ENCODE measurements at places on chromosomes 3 and 15.

DNA sequence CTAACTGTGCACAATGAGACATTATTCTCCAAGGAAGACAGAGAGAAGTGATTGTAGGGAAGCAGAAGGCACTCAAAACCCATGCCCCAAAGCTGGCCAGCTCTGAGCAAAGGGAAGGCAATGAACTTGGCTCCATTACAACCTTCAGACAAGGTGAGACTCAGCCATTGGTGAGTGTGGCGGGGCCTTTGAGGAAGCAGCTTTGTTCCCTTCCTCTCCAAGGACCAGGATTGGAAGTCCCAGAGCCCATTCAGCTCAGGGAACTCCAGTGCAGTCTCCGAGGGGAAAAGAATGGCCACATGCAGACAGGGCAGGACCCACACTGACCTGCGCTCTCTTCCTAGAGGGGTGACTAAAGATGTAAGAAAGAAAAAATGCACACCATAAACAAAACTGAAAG, 23.1 kb downstream of the HEG1 start:
- no peak for DNase-seq

DNA sequence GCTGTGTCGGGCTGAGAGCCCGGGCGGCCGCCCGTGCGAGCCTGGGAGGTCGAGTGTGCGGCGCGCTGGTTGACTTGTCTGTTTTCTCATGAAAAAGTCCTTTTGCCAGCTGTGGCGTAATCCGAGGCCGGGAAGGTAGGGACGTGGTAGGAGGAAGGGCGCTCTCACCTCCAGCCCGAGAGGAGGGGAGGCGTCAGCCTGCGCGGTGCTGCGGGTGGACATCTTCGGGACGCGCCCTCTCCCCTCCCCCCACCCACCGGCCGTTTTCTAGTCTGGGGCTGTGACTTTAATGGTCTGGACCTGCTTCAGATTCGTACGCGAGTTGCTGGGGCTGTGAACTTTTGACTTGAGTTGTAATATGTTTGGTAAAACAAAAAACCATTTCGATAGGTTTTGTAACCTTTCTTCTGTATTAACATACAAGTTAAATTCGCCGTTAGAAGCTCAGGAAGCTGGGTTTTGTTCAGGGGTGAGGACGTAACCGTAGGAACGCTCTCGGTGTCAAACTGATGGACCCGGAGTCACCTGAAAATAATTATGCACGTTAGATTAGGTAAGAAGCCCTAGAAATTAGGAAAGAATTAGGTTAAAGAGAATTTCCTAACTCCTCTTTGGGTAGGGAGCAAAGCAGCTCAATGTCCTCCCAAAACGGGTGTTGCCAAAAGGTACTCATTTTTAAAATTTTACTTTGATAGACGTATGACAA, 762 bp downstream of the NCK1 start:
- peak; percentile 47 for DNase-seq

- no peak for DNase-seq
Measured at GRCh38 chr15:33701304-33701696, 267.0 kb upstream of the CHRM5 start.

DNA sequence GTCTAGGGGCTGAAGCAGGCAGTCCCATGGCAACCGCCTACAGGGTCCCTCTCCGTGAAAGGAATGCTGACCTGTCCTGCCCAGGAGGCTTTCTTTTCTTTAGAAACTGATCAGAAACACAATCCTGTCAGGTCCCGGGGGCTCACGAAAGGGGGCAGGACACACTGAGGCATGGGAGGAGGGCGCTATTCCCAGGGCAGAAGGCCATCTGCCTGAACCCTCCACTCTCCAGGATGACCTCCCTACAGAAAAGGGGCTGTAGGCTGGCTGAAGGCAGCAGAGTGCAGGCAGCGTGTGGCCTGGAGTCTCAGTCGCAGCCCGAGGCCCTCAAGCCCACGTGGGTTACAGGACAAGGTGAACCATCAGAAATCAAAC, 18.4 kb upstream of the LRRK1 start:
- DNase-seq: no peak

DNA sequence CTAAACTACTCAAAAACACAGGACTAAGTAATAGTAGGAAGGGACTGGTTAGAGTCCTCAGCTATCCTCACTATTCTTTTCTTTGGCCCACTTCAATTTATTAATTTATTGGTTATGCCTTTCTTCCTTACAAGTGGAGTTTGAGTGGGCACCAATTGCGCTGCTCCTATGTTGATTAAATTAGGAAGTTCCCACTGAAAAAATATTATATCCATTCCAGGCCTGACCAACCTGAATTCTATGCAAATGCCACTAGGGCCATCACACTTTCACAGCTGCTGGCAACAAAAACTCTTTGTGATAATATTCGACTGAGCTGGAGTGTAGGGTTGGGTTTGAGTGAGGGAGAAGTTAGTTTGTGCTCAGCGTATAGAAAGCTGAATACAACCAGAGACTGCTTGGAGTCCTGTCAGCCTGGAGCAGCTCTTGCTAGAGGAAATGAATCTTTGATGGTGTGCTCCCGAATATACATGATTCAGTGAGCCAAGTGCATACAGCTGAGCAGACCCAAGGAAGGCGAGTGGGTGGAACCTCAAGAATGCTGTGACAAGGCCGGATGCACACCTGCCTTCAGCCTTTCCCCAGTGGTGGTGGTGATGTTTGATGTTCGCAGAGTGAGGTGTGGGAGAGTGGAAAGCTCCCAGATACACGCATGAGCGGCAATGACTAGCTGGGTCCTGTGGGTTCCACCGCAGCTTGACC, 1.5 kb downstream of the ARHGEF3 start:
- peak; percentile 79 for DNase-seq

- no peak for DNase-seq
Measured at GRCh38 chr3:195097331-195098255, 173.4 kb downstream of the XXYLT1 start.

DNA sequence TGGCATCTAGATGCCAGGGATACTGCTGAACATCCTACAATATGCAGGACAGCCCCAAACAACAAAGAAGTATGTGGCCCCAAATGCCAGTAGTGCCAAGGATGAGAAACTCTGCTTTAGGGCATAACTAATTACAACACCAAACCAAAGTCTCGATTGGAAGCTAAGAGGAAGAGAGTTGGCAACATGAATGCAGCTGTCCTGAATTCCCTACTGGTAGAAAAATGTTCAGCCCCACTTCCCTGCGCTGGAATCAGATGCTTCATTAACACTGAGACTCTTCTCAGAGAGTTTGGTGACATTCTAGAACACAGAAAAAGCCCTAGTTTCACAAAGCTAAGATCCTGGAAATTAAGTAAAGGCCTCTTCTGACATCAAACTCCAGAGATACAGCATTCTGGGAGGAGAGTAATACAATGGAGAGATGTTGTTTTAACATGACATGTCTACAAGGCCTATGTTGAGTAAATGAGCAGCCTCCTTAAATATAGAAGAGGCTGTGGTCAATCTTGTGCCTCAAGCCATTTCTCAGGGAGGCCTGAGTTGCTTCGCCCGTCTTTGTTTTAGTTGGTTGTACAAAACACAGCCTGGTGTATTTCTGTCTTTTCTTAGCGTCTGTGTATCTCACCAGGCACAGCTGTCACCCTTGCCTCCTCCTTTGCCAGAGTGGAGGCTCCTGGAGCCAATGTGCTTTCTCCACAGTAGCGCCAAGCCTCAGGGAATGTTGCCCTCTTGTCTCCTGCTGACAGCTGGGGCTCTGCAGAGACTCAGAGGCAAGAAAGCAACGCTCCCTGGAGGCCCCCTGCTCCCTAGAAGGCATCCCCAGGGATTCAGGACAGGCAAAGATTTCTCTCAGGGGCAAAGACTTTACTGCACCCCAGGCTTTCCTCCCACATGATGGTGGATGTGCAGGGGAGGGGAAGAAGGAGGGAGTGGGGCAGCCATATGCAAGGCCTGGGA, 25.1 kb upstream of the CTNNB1 start:
- DNase-seq: no peak

DNA sequence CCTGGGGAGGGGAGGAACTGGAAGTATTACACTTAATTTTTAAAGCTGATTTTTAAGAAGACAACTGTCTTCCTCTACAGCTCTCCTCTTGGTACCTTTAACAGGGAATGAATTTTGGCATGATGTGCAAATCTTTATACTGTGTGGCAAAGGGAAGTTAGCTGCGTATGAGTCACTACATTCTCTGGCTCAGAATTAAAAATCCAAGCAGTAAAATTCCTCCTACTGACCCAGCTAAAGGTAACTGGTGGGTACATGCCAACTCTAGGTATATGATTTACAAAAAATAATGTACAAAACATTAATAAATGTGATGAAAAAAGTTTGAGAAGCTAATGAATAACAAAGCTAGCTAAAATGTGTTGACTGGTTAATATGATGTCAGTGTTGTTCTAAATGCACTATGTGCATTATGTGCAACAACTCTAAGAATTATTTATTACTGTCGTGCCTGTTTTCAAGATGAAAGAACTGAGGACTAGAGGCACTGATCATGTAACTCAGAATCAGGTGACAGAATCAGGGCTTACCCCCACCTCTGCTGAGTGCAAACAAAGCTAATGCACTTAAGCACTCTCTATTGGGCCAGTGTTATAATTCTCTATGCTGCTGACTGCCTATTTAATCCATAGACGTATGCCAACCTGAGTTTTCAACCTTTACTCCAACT, 194.7 kb upstream of the CADPS start:
- DNase-seq: no peak

- no peak for DNase-seq
Measured at GRCh38 chr3:97656638-97657037, 107.9 kb upstream of the ARL6 start.

DNA sequence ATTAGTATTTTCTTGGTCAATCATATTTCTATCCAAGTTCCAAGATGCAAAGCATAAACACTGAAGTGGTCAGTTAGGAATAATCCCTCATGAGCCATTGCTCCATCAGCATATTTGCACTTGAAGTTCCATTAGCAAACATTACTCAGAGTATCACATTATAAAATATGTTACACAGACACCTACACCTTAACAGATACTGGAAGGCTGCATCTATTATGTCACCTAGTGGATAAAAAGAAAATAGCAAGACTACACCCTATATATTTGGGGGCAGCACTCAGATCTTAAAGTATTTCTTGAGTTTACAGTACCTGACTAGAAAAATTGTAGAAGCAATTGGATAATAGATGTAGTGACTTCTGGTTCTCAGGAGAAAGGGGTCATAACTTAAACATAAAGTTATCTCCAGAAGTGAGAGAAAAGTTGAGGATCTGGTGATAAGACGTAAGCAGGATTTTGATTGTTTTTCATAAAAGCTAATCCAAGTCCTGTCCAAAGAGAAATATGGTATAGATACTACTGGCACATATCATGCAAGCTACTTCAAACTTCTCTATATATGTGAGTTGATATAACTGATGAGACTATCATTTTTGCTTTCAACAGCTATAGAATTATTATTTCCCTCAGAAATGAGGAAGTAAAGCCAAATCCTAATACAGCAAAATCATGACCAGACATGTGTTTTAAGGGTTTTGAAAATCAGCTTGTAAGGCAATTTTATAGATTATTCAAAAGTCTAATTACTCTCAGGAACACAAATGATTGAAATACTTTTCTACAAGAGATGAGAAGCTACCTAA, 422.2 kb downstream of the GBE1 start:
- no peak for DNase-seq

- DNase-seq: no peak
Measured at GRCh38 chr3:85574006-85574705, 615.4 kb downstream of the CADM2 start.

DNA sequence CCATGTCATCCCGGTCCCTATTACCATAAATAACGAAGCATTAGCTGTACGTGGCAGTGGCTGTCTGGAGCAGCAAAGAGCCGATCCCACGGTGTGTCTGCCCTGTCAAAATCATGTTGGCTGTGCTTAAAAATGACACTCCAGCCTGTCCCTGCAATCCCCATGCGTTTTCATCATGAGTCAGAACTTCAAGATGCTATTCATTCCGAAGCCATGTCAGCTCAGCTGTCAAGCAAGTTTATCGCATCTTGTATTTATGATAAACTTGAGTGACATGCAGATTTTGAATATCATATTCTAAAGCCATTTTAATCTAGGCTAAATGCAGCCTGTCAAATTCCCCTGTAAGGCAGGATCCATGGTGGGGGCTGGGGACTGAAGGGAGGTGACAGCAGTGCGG, 152.4 kb downstream of the TJP1 start:
- no peak for DNase-seq

DNA sequence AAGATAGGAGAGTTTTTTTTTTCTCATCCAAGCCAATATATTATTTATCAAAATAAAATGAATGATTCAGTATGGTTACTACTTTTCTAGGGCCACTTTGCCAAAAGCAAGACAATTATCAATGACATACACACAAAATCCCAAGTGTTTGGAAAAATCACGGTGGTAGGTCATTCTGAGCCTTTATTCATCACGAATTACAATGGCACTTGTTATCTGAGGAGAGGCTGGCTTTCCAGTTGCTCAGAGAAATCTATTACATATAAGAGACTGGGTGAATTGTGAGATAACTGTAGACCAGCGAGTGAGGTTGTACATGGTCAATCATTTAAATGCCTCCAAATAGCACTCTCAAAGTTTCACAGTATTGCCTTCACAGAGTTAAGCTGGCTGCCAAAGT, 20.4 kb upstream of the FGF12 start:
- no peak for DNase-seq

DNA sequence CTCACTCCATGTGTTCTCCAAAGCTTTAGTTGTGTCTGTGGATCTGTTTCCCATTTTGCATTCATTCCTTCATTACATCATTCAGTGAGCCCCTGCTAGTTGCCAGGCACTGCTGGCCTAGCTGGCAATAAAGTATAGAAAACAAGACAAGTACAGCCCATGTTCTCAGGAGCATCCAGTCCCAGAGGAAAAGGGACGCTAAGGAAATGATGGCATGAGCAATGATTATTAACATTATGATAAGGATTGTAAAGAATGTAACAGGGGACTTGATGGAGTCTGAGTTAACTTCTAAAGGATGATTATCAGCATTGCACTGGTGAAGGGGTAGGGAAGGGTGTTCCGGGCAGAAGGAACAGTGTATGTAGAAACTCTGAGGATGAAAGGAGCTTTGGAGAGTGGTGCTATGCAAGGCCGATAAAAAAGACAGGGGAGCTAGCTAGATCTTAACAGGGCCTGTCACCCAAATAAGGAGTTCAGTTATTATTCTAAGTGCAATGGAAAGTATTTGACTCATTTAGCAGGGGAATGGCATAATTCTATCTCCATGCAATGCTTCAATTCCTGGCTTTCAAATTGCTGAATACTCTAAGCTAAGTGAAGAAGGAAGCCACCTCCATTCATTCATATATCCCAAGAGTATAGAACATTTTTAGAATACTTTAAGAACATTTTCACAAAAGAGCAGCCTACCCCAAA, 258.2 kb upstream of the STT3B start:
- DNase-seq: no peak

- DNase-seq: peak; percentile 36
Measured at GRCh38 chr3:160400030-160400701, 716 bp downstream of the SMC4 start.

GRCh38 chr3:29486096-29486495, 205.2 kb downstream of the RBMS3 start:
- DNase-seq: no peak

- no peak for DNase-seq
Measured at GRCh38 chr3:16236856-16237393, 27.8 kb downstream of the DPH3 start.

GRCh38 chr3:112582244-112582874, 20.5 kb downstream of the SLC35A5 start:
- DNase-seq: peak; percentile 25
